ENCODE measurements at places on chromosomes 6 and 20.

DNA sequence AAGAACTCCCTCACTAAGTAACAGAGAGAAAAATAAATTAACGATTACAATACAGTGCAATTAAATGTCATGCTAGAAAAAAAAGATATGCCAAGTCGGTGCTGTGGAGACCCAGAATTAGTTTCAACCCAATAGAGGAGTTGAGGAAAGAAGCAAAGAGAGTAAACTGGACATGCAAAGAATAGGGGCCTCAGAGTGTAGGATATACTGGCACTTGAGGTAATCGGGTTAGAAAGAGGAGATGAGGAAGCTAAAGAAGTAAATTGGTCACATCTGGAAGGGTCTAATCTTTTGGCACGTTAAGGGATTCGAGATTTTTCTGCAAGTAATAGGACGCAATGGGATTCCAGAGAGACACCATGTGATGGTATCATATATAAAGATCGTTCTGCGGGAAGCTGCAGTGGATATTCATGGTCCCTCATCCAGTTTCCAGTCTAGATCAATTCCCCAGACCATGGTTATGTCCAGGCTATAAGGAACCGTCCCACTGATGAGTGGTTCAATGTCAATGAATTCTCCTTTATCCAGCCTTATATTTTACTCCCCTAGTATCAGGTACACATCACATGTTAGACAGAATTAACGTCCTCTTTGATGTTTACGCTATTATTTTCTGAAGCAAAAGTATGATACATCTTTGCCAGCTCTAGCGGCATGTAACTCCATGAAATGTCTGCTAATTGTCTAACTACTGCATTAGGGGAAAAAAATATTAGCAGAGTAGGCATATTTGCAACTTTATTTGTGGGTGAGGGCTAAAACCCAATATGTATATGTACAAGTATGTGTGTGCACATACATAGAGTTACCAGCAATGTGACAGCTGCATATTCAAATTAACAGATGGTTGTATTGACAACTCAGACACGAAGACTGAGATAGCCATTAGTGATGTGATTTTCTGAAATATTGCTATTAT, 1.1 kb upstream of the TBC1D32 start:
- DNase-seq: peak; percentile 25

DNA sequence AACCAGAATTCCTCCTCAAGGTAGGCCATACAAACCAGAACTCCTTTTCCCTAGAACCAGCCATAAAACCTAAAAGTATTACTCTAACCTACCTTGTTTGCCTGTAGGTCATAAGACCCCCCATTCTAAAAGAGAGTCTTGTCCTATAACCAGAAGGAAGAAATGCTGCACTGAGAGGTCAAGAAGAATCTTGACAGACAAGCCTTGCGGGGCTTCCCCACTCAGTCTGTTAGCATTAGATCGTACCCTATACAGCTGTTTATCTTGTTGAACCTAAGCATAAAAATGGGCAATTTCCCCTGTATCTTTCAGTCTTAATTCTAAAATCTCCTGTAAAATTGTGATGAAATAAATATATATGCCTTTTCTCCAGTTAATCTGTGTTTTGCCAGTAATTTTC, 52.3 kb upstream of the HFE start:
- no peak for DNase-seq

DNA sequence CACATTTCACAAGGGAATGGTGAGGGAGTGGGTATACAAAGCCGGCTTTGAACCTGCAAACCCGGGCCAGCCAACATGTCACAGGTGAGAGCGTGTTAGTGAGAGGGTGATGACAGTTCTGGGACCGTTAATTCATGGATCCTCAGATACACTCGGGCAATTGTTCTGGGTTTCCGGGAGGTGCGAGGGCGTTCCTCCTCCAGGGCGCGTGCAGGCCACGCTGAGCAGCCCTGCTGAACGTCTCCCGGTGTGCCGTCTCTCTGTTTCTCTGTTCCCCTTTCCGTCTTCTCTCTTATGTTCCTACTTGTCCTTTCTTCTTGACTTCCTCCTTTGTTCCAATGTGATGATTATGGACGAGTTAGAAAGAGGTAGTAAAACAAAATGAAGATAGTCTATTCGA, 130.0 kb upstream of the GMDS start:
- DNase-seq: no peak

GRCh38 chr6:161038229-161039031, 46.9 kb downstream of the MAP3K4 start:
- DNase-seq: no peak

DNA sequence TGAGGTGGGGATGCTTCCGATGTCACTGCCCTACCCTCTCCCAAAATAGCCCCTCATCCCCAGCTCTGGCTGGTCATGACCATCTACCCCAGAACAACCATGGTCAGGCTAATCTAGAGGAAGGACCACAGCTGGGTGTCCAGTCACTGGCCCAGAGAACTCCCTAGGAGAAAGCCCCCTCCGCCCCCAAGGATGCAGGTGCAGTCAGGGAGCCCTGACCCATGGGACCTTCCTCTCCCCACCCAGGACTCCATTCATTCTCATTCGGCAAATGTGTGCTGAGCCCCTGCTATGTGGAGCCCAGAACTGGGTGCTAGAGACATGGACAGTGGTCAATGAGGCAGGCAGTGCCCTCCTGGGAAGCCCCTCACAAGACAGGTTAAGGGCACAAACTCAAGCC, 60.5 kb downstream of the JPH2 start:
- no peak for DNase-seq

- no peak for DNase-seq
Measured at GRCh38 chr6:5786321-5786968, 220.3 kb downstream of the NRN1 start.

DNA sequence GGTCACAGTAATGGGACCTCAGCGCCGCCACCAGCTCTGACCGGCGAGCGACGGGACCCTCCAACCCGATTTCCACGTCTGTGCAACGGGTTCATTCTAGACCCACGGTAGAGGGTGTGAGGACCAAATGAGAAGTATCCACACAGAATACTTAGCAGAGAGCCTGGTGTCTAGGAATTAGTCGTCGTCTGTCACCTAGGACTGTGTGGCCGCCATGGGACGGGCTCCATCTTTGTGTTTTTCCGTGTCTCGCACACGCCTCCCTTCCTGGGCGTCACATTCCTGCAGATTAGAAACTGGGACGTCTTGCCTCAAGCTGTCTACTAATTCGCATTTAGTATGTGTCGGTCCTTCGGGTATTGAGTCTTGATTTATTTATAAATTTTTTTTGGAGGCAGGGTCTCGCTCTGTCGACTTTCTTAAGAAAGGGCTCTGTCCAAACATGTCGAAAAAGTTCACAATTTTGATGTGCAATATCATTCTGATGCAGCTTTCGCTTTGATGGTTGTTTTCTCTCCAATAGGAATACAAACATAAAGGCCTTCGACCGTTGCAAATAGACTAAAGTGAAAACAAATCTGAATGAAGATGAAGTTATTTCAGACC, 563 bp downstream of the MGME1 start:
- DNase-seq: peak; percentile 69

- no peak for DNase-seq
Measured at GRCh38 chr6:74936886-74937285, 269.0 kb downstream of the COL12A1 start.

- no peak for DNase-seq
Measured at GRCh38 chr6:42211726-42212125, 5.9 kb downstream of the MRPS10 start.

GRCh38 chr6:130962966-130963365, 100.1 kb downstream of the EPB41L2 start:
- DNase-seq: no peak

GRCh38 chr6:9140172-9140571, 704.8 kb upstream of the SLC35B3 start:
- no peak for DNase-seq

DNA sequence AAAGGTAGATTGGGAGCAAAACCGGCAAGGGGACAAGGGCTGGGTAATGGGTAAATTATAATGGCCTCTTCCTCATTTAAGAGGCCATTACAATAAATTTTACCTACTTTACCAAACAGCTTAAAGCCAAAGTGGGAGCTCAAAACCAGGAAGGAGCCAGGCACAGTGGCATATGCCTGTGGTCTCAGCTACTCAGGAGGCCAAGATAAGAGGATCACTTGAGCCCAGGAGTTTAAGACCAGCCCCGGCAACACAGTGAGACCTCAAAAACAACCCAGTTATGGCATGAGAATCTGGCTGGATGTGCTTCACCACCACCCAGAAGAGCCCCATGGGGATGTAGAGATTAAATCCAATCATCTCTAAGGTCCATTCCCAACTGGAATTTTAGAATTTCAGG, 52.9 kb upstream of the TAF8 start:
- no peak for DNase-seq

GRCh38 chr6:107786709-107787588, 37.2 kb downstream of the SCML4 start:
- no peak for DNase-seq

GRCh38 chr20:48847498-48848205, 19.9 kb upstream of the PREX1 start:
- no peak for DNase-seq

Measured in NCI-H526 treated with DMSO at 0.1 percent for 48 hours (cell line).